ENCODE measurements at places on chromosomes 1 and 21.

DNA sequence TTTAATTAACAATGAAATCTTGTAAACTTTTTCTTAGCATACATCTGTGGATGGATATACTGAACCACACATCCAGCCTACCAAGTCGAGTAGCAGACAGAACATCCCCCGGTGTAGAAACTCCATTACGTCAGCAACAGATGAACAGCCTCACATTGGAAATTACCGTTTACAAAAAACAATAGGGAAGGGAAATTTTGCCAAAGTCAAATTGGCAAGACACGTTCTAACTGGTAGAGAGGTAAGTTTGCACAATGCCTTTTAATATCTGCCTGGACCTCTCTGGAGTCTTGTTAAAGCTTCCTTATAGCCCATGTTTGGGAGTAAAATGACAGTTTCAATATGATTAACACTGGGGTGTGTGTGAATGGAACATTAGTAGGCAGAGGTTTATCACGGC lies 51.4 kb downstream of the MARK1 start:
- DNase-seq = no peak

DNA sequence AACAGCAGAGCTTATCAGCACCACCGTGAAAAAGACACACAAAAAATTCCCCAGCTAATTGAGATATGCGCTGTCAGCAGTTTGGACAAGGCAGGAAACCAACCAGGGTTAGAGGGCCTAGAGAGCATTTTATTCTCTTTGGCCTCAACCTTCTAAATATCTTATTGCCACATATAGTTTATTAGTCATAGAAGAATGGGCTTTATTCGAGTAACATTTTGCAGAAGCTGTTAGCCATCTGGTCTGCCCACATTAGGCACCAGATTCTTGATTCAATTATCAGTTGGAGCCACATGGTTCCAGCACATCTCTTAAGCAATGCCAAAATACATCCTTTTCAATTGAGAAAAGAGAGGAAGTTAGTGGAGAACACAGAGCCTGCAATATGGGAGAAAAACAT lies 109.9 kb upstream of the CXADR start:
- no peak for DNase-seq

- no peak for DNase-seq
These were observed at the start of gene RORC for GRCh38 chr1:151831605-151832004. TSS of gene RORC (minus strand) at chr1:151831802. CDS start at chr1:151831764, 38 bp downstream.

DNA sequence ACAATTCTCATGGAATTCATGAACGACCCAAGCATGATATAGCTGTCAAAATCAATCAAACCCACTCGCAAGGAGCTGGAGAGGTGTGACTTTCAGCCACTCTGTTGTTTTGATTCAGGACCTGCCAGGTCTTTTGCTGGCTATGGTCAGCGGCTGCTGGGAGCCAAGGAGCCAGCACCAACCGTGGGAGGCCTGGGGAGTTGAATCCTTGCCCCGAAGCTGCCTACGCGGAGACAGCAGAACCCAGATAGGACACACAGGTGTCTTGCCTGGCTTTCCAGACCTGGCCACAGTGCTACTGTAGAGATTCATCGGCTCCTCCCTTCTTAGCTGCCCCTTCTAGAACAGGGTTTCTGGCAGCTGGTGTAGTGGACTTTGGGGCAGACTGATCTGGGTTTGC lies 42.7 kb downstream of the ZSCAN20 start:
- DNase-seq = no peak

DNA sequence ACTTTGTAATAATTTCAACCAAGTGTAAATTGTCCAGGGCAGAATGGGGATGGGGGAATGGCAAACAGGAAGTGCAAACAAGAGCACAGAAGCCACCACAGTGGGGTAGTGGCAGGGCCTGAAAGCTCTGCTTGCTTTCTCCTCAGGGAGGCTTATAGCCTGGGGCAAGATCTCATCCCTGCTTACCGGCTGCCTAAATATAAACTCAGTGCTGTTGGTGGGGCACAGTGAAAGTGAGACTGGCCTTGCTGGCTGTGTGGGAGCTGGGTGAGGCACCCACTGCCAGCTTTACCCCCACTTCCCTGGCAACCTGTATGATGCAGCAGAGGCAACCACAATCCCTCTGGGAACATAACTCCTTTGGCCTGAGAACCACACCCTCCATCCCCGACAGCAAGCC lies 15.2 kb downstream of the STYXL2 start:
- DNase-seq = no peak

- DNase-seq = no peak
These were observed 22.8 kb downstream of the LHX4 start for GRCh38 chr1:180252638-180253536.

Measured in right forelimb (tissue), 1 donor.